Epithelial cell of esophagus (primary cell): ENCODE measurements at places on chromosomes 6 and 20.

DNA sequence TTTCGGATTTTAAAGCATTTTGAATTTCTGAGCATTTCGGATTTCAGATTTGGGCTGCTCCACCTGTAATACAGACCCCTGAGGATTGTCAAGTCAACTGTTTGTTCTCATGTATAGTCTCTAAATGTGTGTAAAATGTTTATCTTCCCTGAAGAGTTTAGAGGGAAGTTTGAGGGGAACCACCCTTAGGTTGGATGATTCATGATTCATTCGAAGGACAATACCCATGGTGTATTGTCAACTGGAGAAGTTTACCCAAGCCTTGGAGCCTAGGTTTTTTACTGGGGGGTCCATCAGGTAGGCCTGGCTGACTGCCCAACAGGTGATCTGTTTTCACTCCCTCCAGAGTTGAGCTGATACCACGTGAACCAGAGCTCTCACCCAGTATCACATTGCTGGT lies 18.9 kb downstream of the GSTA4 start:
- DNase-seq: no peak

DNA sequence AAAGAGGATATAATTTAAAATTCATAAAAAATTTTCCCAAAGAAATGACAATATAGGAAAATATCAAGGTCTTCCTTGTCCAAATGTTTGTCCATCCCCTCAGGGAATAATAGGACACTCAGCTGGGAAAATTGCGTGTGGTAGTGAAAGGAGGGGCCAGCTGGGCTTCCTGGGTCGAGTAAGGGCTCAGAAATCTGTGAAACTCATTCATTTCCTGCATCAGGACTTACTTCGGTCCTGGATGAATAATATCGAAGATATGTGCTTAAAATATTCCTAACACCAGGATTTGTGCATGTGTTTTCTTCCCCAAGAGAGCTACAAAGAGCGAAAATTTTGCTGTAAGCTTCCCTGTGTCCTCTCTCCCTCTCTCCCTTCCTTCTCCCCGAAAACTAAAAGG lies 118.2 kb upstream of the GJE1 start:
- peak; percentile 91 for DNase-seq

DNA sequence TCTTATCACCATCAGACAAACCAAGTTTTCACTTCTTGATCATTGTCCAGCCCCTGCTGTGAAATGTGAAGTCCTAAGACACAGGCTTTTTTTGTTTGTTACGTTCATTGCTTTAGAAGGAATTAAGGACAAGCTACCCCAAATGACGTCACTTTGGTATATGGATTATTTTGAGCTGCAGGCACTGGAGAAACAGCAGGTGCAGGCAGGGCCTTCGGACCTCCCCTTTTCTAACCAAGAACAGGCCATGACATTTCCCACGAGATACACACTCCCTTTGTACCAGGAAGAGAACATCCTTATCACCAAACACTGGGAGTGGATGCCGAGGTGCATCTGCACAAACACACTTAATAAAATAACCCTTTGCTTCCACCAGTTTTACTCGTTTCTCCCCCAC lies 418.0 kb upstream of the SULF2 start:
- DNase-seq: no peak

DNA sequence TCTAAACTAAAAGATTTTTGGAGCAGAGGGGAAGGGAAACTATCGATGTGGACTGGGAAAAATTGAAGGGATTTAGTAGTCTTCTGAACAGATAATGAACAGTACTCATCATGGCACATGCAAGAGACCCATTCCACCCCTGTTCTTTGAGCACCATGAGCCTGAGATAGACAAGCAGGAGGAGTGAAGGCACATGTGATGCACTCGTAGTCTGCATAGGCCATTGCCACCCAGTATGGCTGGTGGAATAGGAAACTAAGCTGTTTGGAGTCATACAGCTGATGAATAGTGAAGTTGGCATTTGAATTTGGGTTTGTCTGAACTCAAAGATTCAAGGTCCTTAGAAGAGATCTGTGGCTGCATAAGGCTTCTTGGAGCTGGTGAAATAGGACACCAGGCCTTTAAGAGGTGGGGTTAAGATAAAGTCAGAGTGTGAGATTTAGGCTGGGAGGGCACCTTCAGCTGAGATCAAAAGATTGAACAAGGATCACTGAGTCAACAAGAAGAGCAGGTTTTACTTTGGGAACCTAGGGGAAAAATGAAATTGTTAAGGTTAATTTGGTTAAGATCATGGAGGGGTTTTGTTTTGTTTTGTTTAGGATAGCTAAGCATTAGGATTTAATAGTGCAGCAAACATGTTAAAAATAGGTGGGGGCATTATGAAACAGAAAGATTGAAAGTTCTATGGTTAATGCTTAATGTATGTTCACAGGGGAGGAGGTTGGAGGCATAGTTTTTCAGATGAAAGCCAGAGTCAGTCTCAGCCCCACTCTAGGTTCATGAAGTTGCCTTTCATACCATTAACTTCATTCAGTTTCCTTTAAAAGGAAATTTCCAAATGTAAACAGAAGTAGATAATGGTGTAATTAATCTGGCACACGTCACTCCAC lies 148.8 kb downstream of the ARID1B start:
- DNase-seq: peak; percentile 45

DNA sequence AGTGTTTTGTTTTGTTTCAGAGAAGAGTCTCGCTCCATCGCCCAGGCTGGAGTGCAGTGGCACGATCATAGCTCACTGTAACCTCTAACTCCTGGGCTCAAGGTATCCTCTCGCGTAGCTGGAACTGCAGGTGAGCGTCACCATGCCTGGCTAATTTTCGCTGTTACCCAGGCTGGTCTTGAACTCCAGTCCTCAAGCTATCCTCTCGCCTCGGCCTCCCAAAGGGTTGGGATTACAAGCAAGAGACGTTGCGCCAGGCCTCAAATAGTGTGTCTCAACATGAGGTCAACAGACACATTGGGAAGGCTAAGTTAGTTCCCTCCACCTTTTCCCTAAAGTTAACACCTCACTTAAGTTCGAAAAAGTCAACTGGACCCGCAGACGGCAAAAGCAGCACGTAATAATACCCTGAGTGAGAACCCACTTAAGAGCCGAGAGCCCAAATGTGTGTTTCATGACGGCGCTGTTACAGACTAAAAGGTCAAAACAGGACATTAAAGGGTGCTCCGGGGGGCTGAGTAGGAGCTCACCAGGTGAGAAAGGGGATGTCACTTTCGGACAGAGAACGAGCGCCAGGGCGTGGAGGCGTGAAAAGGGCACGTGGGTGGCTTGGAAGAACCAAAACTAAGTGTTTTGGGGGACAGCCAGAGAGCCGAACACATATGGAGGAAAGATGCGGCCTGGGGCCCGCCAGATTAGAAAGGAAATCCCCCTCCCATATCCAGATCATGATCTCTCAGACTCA lies 499 bp downstream of the TTI1 start:
- no peak for DNase-seq

- no peak for DNase-seq
Observed at GRCh38 chr6:41639809-41640371, 1.6 kb downstream of the MDFI start.

DNA sequence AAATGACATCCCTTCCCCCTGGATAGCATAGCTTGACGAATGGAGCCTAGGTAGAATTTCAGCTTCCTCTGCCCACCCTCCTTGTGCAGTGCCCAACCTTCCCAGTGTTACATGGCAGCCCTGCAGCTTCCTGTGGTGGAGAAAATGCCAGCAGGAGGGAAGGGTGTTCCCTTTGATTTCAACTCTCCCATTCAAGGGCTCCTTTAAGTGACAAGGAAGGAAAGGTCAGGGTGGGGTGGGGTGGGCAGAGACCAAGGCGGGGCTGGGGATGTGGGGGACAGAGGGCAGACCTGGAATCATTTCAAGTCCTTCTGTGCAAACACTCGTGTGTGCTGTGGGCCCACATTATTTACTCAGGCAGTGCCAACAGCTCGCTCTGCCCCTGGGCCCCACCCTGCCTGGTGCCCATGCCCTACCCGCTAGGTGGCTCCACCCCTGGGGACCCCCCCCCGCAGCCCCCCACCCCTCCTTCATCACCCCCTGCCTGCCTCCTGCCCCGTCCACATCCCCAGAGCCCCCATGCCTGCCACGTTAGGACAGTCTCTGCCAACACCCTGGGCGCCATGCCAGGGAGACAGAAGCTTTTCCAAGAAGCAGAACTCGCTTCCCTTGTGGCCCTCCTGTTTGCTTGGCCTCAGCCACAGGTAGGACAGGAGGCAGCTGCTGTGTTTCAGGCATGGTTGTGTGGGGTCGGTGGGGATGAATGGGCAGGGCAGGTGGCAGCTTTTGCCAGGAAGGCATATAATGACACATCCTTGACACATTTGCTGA lies 9.4 kb downstream of the SPDEF start:
- DNase-seq: peak; percentile 35
